ENCODE measurements at places on chromosomes 6 and 20.

- DNase-seq = no peak
Measured at GRCh38 chr6:108175592-108176279, 9.9 kb downstream of the NR2E1 start.

- no peak for DNase-seq
Measured at GRCh38 chr6:27830212-27830599, 82.0 kb downstream of the OR2B2 start.

DNA sequence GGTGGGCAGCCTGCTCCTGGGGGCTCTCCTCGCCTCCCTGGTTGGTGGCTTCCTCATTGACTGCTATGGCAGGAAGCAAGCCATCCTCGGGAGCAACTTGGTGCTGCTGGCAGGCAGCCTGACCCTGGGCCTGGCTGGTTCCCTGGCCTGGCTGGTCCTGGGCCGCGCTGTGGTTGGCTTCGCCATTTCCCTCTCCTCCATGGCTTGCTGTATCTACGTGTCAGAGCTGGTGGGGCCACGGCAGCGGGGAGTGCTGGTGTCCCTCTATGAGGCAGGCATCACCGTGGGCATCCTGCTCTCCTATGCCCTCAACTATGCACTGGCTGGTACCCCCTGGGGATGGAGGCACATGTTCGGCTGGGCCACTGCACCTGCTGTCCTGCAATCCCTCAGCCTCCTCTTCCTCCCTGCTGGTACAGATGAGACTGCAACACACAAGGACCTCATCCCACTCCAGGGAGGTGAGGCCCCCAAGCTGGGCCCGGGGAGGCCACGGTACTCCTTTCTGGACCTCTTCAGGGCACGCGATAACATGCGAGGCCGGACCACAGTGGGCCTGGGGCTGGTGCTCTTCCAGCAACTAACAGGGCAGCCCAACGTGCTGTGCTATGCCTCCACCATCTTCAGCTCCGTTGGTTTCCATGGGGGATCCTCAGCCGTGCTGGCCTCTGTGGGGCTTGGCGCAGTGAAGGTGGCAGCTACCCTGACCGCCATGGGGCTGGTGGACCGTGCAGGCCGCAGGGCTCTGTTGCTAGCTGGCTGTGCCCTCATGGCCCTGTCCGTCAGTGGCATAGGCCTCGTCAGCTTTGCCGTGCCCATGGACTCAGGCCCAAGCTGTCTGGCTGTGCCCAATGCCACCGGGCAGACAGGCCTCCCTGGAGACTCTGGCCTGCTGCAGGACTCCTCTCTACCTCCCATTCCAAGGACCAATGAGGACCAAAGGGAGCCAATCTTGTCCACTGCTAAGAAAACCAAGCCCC lies 16.0 kb downstream of the SLC2A10 start:
- DNase-seq = no peak

DNA sequence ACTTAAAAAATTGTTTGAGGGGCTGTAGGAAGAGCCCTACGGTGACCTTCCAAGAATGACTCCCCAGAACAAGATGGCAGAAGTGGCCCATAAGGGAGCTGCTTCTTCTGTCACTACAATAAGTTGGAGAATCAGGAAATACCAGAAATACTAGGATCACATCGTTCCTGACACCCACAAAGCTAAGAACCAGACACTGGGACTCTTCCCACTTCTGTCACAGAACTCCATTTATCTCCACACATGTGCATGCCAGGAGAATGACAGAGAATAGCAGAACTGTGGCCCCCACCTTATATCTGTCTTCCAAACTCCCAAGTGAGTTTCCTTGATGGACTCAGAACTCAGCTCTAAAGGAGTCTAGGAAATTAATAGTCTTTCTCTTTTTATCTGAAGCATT lies 54.6 kb upstream of the UBR2 start:
- no peak for DNase-seq

DNA sequence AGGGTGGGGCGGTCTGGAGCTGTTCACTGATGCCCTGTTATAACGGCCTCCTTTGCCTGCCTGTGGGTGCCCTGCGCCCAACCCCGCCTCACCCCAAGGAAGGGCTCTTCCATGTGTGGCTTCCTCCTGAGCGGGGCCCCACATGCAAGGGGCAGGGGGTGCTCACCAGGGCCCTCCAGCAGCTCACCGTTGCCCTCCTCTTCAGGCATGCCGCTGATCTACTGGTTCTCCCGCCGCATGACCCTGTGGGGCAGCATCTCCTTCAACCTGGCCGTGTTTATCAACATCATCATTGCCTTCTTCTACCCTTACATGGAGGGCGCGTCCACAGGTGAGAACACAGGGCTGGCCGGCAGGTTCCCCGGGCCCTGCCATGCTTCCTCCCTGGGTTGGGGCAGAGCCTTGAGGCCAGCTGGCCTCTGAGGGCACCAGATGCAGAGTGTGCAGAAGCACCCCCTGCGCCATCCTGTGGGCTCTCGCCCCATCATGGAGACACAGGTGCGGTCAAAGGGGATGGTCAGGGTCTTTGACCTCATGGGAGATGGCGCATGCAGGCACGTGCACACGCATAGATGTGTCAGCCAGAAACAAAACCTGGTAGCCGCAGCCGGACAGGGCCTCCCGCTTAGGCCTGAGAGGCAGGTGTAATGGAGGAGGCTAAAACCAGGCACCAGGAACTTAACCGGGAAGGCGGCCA lies 22.9 kb downstream of the UQCC2 start:
- peak; percentile 42 for DNase-seq

DNA sequence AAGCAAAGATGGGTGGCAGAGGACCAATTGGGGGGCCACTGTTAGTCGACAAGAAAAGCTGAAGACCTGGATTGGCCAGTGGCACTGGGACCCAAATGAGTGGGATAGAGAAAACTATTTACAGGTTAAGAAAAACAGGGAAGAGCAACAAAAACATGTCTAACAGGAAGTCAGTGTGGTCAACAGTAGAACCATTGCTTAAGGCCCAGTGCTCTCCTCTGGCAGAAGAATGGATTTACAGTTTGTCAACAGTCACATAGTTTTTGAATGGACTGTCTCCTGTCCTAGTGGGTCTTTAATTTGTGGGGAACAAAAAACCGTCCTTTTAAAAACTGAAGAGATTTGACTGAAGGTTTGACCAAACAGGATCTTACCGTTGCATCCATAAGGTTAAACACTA lies 12.1 kb upstream of the WTAP start:
- DNase-seq = no peak

Measured in lower lobe of right lung (tissue), 2 donors.